ENCODE measurements at places on chromosomes 3 and 15.

GRCh38 chr15:73357999-73358665 lies 10.6 kb downstream of the HCN4 start:
- DNase-seq = no peak

GRCh38 chr3:80688814-80689213 lies 921.0 kb upstream of the ROBO1 start:
- DNase-seq = no peak

- no peak for DNase-seq
These were observed 8.1 kb upstream of the C2CD4B start for GRCh38 chr15:62173215-62173614.

DNA sequence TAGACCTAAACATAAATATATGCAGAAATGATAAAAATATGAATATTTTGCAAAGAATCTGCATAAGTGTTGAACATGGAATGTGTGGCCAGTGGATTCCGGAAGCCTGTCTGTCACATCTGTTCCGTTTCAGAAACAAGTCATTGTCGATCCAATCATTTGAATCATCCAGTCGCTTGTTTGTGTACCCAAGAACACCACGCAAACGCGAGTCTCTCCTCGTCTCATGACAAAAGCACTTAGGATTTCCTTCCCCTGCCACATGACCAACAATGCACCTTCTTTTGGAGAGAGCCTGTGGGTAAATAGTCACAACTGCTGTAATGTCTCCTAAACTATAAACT lies 80.2 kb downstream of the FMN1 start:
- no peak for DNase-seq

DNA sequence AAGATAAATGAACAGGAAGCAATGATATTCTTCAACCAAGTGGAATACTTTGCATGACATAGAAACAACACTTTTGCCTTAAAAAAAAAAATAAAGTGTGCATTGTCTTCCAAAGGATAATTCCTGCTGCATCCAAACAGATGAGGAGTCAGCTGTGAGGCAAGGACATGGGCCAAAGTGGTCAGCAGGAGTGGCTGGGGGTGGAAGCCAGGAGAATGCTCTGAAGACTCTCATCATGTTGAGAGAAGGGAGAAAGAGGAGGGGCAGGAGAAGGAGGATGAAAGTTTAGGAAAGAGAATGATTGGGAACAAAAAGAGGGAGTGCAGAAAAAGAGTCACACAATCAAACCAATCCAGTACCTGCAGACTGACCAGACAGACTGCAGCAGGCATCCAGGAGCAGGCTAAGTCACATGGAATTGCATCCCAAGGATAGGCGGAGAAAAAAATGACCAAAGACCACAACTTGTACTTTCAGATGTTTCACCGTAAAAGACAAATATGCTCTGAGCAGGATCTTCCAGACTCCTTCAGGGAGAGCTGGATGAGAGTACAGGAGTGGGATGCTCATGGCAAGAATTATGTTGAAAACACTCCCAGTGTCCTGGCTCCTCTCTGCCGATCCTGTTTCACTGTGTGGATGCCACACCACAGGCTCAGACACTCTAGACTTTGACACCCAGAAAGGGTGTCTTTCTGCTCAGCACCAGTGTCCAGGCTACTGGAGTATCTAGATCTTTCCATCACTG lies 11.9 kb downstream of the ABI3BP start:
- no peak for DNase-seq

DNA sequence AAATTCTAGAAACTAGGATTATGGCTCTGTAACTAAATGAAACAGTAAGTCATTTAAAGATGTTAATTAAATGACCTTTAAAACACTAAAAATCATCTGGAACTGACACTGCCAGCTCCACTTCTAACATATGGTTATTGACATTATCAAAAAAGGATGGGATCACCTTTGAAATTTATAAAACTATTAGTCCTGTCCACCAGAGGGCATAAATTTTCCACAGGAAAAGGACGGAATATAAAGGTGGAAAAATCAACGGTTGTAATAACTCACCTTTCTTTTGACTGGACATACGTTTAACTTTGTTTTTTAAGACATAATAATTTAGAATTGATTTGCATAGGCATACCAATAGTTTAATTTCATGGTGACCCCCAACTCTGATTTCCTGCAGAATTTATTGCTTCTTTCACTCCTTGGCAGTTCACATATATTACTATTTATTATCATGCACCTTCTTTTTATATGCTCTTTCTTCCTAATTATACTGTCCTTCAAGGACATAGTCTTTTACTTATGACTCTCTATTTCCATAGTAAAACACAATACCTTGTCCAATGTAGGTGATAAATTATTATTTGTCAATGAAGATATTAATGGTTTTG lies 345.7 kb downstream of the CADM2 start:
- DNase-seq = no peak

Data from stimulated activated CD4-positive, alpha-beta T cell treated with anti-CD3 and anti-CD28 coated beads, Interleukin-4, amount 100 ng/mL, for 1 hour (primary cell).